ENCODE measurements at places on chromosomes 1 and 21.
A peak's percentile ranks its signal among the peaks of the same experiment; 100 is the strongest.

DNA sequence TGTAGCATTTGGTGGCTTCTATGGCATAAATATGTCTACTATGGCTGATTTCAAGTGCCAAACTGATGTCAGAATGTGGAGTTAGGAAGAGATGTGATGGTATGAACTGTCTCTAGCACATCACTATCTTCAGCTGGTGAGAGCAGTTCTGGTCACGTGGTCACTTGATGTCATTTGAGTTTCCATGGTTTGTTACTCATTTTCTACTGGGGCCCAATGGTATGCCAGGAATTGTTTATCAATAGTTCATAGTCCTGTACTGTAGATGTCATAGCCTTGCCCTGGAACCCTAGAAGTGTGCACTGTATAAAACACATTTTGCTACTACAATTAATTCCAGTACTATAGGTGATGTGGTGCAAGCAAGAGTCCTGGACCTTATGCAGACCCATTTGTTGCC lies 153.7 kb downstream of the PDE4B start:
- DNase-seq = no peak

DNA sequence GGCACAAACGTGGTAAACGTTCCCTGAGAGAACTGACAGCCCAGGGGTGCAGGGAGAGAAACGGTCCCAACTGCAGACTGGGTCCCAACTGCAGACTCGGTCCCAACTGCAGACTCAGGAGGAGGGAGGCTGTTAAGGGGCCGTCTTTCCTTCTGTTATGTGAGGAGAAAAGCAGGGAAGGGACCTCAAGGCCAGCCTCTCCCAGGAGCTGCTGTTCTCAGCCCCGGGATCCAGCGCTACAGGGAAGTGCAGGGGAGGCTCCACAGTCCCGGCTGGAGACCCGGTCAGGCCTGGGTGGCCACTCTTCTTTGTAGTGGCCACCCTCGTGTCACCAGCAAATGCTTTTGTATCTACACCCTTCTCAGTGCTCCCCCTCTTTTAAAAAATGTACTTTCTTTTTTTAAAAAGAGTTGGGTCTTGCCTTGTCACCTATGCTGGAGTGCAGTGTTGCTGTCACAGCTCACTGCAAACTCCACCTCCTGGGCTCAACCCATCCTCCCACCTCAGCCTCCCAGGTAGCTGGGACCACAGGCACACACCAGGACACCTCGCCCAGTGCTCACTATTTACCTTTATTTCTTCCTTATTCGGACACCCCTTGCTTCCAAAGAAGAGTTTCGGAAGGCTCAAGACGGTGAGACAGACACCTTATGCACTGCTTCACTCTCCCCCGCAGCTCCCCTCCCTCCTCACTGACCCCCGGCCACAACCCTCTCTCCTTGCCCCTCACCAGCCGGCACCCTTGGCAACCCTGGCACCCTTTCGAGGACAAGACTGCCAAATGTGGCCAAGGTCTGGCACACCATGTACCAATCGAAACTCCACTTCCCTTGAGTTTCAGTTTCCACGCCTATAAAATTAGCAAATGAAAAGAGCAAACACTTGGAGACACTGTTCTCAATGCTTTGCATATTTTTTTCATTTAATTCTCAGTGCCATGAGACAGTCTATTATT lies 21.8 kb downstream of the CAPN2 start:
- DNase-seq = no peak

GRCh38 chr1:47584249-47584648 lies 146.4 kb downstream of the FOXD2 start:
- DNase-seq = no peak

- no peak for DNase-seq
Observed at GRCh38 chr1:161161652-161162051, 2.4 kb downstream of the USP21 start.

DNA sequence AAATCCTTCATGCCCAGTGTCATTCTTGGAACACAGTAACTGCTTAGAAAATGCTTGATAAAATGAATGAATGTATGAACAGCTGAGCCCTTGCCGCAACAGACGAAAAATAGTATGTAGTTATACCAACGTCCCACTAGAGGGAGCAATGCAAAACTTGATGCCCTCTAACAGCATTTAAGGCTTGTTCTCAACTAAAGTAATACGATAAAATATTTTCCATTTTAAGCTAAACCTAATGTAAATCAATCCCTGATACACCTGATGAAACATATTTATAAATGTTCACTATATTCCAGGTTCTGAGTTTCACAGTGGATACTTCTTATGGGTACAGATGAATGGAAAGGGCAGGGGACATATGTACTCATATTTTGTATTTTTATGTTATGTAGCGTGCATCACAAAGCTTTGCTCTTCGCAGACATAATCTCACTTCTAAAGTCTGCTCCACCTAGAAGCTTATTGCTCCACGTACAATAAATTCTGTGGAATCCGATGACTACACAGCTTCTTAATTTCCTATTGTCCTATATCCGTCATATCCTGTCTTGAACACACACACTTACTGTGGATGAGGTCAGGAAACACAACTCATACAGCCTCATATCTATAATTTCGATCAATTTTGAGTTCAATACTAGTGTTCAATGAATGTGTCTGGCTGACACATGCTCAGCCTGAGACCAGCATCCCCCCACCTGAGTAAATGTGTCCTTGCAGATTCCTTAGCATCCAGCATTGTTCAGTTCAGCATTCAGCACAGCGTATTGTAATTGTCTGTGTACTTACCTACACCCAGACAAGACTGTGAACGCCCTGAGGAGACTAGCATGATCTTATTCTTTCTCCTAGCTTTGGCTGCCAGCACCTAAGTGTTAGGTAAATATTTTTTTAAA lies 4.4 kb upstream of the UTP25 start:
- no peak for DNase-seq

DNA sequence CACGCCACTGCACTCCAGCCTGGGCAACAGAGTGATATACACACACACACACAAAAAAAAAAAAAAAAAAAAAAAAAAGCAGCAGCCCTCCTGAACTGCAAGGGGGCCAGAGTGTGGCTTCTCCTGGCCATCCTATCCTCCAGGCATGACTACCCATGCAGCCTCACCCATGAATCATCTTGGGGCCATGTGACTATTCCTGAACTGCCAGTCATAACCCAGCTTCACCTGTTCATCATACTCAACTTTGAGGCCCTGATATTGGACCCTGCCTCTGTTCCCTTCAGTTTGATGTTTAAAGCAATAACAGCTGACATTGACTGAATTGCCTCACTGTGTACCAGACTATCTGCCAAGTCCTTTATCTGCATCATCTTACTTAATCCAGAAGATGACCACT lies 2.8 kb upstream of the HPCAL4 start:
- DNase-seq = no peak

DNA sequence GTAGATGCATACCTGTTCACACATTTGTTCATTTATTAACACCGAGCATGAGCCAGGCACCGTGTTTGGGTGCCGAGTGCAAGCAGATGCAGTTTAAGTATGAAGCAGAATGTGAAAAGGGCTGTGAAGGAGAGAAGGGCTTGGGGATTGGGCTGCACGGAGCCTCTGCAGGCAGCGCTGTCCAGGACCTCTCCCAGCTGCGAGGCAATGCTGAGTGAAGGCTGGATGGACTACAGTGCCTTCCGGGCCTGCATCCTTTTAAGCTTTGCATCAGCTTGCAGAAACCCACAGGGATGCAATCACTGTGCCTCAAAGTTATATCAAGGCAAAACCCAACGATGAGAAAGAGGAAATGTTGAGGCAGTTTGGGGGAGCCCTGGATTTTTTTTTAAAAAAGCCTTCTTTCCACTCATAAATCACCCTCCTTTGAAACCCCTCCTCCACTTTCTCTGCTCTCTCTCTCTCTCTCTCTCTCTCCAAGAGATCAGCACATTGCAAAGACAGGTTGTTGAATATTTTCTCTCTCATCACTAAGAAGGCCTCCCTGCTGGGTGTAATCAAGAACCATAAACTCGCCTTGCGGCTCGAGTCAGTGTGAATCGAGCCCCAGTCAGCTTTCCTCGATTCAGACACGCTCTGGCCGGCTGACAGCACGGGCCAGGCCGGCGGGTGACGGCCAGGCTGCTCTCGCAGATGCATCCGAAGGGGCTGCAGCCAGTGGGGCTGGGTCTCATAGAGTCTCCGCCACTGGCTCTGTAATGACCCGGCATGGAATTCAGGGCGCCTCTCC lies 89.2 kb upstream of the POU3F1 start:
- no peak for DNase-seq

- DNase-seq = no peak
Observed at GRCh38 chr1:107326824-107327445, 186.1 kb downstream of the NTNG1 start.

DNA sequence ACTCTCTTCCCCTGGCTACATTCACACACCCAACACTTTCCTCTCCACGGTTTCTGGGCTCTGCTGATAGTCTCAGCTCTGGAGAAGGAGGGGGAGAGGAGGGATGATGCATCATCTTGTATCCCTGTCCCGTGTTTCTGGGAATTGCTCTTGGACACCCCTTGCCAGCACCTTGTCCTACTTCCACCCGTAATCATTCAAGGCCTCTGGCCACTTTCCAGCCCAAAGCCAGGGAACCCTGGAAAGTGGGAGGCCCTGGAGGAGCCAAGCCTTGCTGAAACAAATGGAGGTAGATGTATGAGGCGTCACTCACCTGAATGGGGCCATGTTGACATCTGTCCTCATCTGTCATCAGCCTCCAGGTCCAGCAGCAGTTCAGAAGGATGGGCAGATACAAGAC lies 4.4 kb downstream of the PLEKHO1 start:
- DNase-seq = no peak

GRCh38 chr1:117852853-117853553 lies 76.4 kb downstream of the GDAP2 start:
- DNase-seq = no peak

- DNase-seq = no peak
Observed at GRCh38 chr21:39663066-39663465, 50.3 kb downstream of the B3GALT5 start.

- DNase-seq = no peak
Observed at GRCh38 chr1:54557671-54558355, 9.8 kb downstream of the ACOT11 start.

- no peak for DNase-seq
Observed at GRCh38 chr21:44774972-44775371, 26.6 kb downstream of the UBE2G2 start.

DNA sequence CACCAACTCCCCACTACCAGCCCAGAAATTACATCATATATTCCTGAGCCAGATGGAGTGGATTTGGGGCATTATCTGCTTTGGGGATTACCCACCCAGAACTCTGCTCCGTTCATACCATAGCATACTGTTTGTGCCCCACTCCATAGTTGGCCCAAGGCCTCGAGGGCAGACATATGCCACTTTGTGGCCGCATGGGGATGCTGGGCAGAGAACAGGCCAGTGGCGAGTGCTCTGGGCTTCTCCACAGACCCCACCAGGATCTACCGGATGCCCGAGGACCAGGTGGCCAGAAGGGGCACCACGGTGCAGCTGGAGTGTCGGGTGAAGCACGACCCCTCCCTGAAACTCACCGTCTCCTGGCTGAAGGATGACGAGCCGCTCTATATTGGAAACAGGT lies 68.0 kb upstream of the CNTN2 start:
- DNase-seq = no peak

GRCh38 chr1:100400404-100400803 lies 48.1 kb downstream of the CDC14A start:
- DNase-seq = peak; percentile 32

- no peak for DNase-seq
Observed at GRCh38 chr1:165431079-165431478, 13.8 kb downstream of the RXRG start.

GRCh38 chr1:233375653-233376052 lies 48.1 kb downstream of the MAP3K21 start:
- no peak for DNase-seq

- no peak for DNase-seq
Observed at GRCh38 chr1:15364740-15365139, 44.9 kb upstream of the EFHD2 start.

- no peak for DNase-seq
Observed at GRCh38 chr1:45891087-45891486, 87.7 kb downstream of the MAST2 start.

DNA sequence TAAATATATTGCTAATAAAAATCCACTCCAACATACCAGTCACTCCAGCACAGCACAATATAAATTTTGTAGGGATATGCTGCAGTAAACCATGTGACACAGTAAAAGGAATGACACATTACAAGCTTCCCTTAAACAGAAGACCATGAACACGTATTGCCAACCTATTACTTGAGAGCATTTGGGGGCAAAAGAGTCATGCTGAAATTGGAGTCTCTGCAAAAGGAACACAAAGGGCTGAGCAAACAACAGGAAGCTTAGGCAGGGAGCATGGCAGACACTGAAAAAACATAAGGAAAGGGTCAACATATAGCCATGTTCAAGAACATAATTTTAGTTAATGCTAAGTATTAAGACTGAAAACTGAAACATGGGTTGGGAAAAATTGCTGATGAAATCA lies 214.5 kb downstream of the SMYD3 start:
- no peak for DNase-seq

GRCh38 chr1:54871275-54872035 lies 15.5 kb downstream of the DHCR24 start:
- no peak for DNase-seq

All from ELF-1 (cell line).